ENCODE measurements at places on chromosomes 2 and 18. TPM values are rescaled to one million over a fixed set of nuclear protein-coding genes. Genes with fewer than 3 reads are reported as not detected.

DNA sequence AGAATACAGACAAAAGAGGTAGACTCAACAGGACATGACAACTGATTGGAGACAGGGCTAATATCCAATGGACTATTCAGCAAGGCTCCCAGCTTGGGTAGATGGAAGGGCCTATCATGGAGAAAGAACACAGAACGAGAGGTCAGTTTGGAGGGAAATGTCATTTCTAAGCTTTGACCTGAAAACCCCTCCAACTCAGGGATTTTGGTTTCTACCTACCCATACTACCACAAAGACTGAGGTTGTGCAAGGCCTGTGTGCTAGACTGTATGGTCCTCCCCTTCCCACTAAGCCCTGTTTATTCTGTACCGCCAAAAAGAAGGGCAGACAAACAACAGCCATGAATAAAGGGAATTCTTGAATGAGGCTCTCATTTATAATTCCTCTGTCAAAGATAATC, 288.9 kb downstream of the ZNF385B start:
- H3K27me3 ChIP-seq: no peaks in the 10 kb centered on the region
- no peak overlapping the region for H3K4me3 ChIP-seq
- H3K36me3 ChIP-seq: no peaks in the 10 kb centered on the region
- no peaks in the 10 kb centered on the region for H3K4me1 ChIP-seq
- no peak overlapping the region for H3K27ac ChIP-seq

- DNase-seq: no peak
- H3K36me3 ChIP-seq: no peaks in the 10 kb centered on the region
- H3K27me3 ChIP-seq: no peaks in the 10 kb centered on the region
- no peaks in the 10 kb centered on the region for H3K4me1 ChIP-seq
- H3K4me3 ChIP-seq: no peak overlapping the region
Measured at GRCh38 chr2:54206596-54206995, 49.4 kb downstream of the TSPYL6 start.

- no peaks in the 10 kb centered on the region for H3K36me3 ChIP-seq
- no peak overlapping the region for H3K27ac ChIP-seq
- H3K4me1 ChIP-seq: no peaks in the 10 kb centered on the region
Measured at GRCh38 chr2:68970566-68971265, 3.7 kb upstream of the GKN1 start.

GRCh38 chr18:26489881-26490280, 58.5 kb downstream of the KCTD1 start:
- H3K4me3 ChIP-seq: no peak overlapping the region
- H3K36me3 ChIP-seq: no peaks in the 10 kb centered on the region
- H3K27me3 ChIP-seq: no peaks in the 10 kb centered on the region
- DNase-seq: no peak

DNA sequence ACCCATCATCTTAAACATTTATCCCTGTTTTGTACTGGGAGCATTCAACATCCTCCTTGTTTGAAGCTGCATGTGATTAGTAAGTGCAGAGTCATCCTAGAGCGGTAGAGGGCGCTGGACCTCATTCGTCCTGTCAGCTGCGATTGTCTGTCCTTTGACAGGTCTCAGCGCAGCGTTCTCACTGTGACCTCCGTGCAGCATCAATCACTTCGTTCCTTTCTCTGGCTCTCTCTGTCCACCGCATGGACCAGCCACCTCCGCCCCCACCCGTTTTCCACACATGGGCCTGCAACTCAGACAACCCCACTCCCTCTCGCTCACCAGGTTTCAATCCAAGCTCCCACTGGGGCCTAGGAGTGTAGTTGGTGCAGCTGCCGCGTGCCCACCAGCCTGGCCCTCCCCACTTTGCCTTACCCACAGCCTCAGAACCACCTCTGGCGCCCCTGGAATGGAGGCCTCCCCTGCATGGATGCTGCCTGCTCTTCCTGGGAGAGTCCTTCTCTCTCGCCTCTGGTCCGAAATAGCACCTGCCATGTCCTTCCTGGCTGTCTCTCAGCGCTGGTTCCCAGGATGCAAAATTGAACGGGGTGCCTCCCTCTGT, 90.5 kb downstream of the NDUFA10 start:
- H3K27me3 ChIP-seq: peaks cover 15% of the 10 kb centered on the region
- peak; percentile 46 for DNase-seq
- no peak overlapping the region for H3K4me3 ChIP-seq
- no peak overlapping the region for H3K27ac ChIP-seq
- H3K36me3 ChIP-seq: no peaks in the 10 kb centered on the region

DNA sequence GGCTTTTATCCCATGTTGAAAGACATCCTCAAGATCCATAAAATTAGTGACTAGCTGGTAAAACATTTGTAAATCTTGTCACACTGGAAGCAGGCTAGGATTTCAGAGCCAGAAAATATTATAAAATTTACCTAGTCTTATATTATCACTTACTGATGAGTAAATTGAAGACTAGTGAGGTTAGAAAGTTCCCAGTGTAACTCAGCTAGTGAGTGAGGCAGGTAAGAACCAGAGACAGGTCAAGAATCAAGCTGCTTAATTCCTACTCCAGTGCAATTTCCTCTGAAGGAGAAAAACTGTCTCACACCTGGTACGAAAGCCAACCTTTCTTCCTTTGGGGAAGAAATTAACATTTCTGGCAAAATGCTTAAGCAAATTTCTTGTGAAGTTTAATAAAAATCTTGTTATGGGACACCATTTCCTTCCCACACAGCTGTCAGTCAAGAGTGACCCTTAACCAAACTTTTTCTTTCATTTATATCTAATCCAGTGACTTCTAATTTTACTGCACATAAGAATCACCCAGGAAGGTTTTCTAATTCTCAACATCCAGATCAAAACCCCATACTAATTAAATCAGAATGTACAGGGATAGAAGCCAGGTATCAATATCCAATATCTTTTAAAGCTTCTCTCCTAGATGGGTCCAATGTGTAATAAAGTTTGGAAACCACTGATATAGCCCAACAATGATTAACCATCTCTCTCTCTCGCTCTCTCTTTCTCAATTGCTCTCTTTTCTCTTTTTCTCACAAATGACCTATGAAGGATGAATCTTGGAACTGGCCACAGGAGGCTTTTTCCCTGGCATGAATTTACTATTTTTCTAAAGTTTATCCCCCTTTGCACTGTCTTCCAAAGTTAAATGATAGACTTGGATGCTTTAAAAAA, 264.3 kb upstream of the SLC39A10 start:
- H3K27me3 ChIP-seq: no peaks in the 10 kb centered on the region
- no peaks in the 10 kb centered on the region for H3K4me1 ChIP-seq
- no peak for DNase-seq
- no peak overlapping the region for H3K4me3 ChIP-seq
- no peaks in the 10 kb centered on the region for H3K36me3 ChIP-seq

DNA sequence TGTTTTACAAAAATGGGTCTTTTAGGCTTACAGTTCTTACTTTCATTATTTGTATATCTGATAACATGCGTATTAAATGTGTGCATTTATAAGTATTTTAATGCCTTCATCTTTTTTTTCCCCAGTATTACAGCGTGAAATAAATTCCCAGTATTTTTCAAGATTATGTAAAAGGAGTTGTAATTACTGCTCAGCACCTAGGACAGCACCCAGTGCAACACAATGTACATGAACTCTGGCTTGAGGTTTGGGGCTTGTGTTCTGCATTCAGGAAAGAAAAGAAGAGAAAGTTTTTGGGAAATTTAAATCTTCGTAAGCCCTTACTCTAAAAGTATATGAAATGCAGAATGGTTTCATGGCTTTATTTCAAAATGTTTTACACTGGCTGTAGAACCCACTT, 16.7 kb downstream of the ZNF638 start:
- no peak for DNase-seq
- H3K4me3 ChIP-seq: no peak overlapping the region
- H3K27ac ChIP-seq: no peak overlapping the region
- H3K27me3 ChIP-seq: no peaks in the 10 kb centered on the region
- peaks cover 20% of the 10 kb centered on the region for H3K36me3 ChIP-seq
- H3K4me1 ChIP-seq: peaks cover 5% of the 10 kb centered on the region

- H3K27me3 ChIP-seq: no peaks in the 10 kb centered on the region
- no peak overlapping the region for H3K27ac ChIP-seq
- H3K4me3 ChIP-seq: no peak overlapping the region
- DNase-seq: no peak
- no peaks in the 10 kb centered on the region for H3K36me3 ChIP-seq
Measured at GRCh38 chr18:11046140-11046539, 103.2 kb downstream of the PIEZO2 start.

GRCh38 chr2:237060534-237061312, 25.0 kb upstream of the COPS8 start:
- no peaks in the 10 kb centered on the region for H3K4me1 ChIP-seq
- no peak overlapping the region for H3K27ac ChIP-seq
- H3K4me3 ChIP-seq: no peak overlapping the region

GRCh38 chr2:216243026-216243425, 129.3 kb downstream of the MARCHF4 start:
- H3K4me1 ChIP-seq: no peaks in the 10 kb centered on the region
- H3K27me3 ChIP-seq: no peaks in the 10 kb centered on the region
- no peak overlapping the region for H3K4me3 ChIP-seq
- no peaks in the 10 kb centered on the region for H3K36me3 ChIP-seq

DNA sequence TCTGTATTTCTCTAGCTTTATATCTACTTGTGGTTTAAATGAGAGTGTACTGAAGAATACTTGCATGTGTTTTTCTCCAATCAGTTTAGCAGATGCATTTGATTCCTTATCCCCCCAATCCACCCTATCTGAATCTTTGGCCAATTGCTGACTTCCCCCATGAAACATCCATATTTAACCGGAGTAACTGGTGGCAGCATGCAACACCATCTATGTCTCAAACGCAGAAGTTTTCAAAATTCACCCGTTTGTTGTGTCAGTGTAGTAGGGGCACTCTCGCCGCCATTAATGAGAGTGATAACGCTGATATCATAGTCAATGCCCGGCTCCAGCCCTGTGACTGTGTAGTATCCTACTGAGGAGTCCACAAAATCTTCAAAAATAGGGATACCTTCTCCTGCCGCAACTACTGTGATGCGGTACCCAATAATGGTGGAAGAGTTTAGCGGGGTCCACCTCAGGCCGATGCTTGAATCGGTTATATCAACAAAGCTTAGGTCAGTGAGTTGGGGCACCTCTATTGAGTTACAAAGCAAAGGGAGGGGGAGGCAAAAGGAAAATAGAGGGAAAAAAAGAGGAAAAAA, 43.1 kb downstream of the FN1 start:
- H3K27ac ChIP-seq: no peak overlapping the region
- no peak for DNase-seq

GRCh38 chr2:196233021-196233804, 61.8 kb upstream of the STK17B start:
- H3K36me3 ChIP-seq: no peaks in the 10 kb centered on the region
- no peak for DNase-seq
- H3K27ac ChIP-seq: peak overlapping the region; percentile 69
- H3K27me3 ChIP-seq: no peaks in the 10 kb centered on the region
- H3K4me1 ChIP-seq: peaks cover 60% of the 10 kb centered on the region

- no peaks in the 10 kb centered on the region for H3K36me3 ChIP-seq
- no peaks in the 10 kb centered on the region for H3K27me3 ChIP-seq
- no peak for DNase-seq
- peak overlapping the region; percentile 30 for H3K27ac ChIP-seq
- H3K4me3 ChIP-seq: no peak overlapping the region
Measured at GRCh38 chr2:230779126-230779525, 66.5 kb downstream of the CAB39 start.

- H3K4me3 ChIP-seq: no peak overlapping the region
- H3K27ac ChIP-seq: no peak overlapping the region
- no peak for DNase-seq
- H3K36me3 ChIP-seq: no peaks in the 10 kb centered on the region
Measured at GRCh38 chr18:23363865-23364570, 89.1 kb upstream of the RIOK3 start.

- H3K4me1 ChIP-seq: peaks cover 96% of the 10 kb centered on the region
- no peak overlapping the region for H3K27ac ChIP-seq
- H3K4me3 ChIP-seq: no peak overlapping the region
- H3K27me3 ChIP-seq: no peaks in the 10 kb centered on the region
- DNase-seq: no peak
Measured at GRCh38 chr18:48929941-48930713, 20.6 kb downstream of the SMAD7 start.

- no peak for DNase-seq
- H3K36me3 ChIP-seq: peaks cover 52% of the 10 kb centered on the region
- no peak overlapping the region for H3K4me3 ChIP-seq
- no peaks in the 10 kb centered on the region for H3K27me3 ChIP-seq
- H3K4me1 ChIP-seq: no peaks in the 10 kb centered on the region
- H3K27ac ChIP-seq: no peak overlapping the region
Measured at GRCh38 chr2:218576854-218577253, 8.2 kb downstream of the CNOT9 start.

- no peak overlapping the region for H3K27ac ChIP-seq
- H3K36me3 ChIP-seq: no peaks in the 10 kb centered on the region
- H3K27me3 ChIP-seq: no peaks in the 10 kb centered on the region
Measured at GRCh38 chr2:368386-368785, 80.5 kb upstream of the ALKAL2 start.

DNA sequence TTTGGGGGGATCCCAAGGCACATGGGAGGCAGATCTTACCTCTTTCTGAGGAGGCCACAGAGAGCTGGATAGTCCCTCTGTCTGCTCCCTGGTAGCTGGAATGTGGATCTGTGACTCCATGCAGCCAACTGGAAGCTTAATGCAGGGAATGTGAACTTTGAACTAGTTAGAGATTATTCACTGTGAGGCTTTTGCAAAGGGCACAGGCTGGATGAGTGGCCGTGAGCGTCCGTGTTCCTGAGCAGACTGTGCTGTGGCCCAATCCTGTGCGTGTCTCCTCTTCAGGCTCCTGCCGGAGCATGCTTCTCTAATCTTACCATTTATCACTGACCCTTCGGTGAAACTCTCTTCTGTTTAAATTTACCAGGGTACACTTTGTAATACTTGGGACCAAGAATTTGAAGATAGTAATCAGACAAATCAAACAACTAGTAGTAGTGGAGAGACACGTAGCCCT, 187.6 kb downstream of the PTPRM start:
- H3K4me3 ChIP-seq: no peak overlapping the region
- no peaks in the 10 kb centered on the region for H3K36me3 ChIP-seq
- no peak for DNase-seq
- H3K4me1 ChIP-seq: no peaks in the 10 kb centered on the region
- no peak overlapping the region for H3K27ac ChIP-seq
- H3K27me3 ChIP-seq: no peaks in the 10 kb centered on the region

DNA sequence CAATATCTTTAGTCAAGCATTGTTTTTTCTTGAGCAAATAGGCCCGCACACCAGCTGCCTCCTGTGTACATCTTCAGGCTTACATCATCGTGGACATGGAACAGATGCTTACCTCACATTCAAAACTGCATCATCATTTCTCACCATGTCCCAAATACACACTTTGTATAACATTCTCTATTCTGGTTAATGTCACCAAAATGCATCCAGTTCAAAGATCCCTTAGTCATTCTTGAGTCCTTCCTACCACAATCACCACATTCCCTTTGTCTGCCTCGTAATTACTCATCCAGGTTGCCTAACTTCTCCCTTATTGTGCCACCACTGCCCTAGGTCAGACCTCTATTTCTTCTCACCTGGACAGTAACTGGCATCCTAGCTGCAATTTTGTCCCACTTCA, 373.7 kb upstream of the GALNT5 start:
- no peaks in the 10 kb centered on the region for H3K4me1 ChIP-seq
- DNase-seq: no peak
- H3K36me3 ChIP-seq: no peaks in the 10 kb centered on the region
- H3K27me3 ChIP-seq: no peaks in the 10 kb centered on the region
- H3K27ac ChIP-seq: no peak overlapping the region

Gene CYS1
- total RNA-seq: not detected

Gene EIF5B
- 33.7 TPM for total RNA-seq

Gene PPIG
- total RNA-seq: 74.4 TPM

All from T-cell (primary cell).